ENCODE measurements at places on chromosomes 13 and 19.

DNA sequence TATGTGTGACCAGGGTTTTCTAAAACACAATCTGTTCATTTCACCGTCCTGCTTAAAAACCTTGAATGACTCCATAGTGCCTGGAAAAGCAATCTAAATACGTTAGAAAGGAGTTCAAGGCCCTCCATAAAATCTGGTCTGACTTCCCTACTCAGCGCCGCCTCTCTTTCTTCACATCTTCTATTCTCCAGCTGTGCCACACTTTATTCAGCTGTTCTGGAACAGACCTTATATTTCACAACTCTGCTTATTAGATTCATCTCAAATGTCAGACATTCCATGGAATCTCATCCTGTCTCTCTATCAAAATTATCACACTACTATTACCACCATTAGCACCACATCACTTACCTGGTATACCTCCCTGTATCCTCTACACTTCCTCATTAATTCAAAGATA lies 19.8 kb upstream of the SPART start:
- no peak for DNase-seq

DNA sequence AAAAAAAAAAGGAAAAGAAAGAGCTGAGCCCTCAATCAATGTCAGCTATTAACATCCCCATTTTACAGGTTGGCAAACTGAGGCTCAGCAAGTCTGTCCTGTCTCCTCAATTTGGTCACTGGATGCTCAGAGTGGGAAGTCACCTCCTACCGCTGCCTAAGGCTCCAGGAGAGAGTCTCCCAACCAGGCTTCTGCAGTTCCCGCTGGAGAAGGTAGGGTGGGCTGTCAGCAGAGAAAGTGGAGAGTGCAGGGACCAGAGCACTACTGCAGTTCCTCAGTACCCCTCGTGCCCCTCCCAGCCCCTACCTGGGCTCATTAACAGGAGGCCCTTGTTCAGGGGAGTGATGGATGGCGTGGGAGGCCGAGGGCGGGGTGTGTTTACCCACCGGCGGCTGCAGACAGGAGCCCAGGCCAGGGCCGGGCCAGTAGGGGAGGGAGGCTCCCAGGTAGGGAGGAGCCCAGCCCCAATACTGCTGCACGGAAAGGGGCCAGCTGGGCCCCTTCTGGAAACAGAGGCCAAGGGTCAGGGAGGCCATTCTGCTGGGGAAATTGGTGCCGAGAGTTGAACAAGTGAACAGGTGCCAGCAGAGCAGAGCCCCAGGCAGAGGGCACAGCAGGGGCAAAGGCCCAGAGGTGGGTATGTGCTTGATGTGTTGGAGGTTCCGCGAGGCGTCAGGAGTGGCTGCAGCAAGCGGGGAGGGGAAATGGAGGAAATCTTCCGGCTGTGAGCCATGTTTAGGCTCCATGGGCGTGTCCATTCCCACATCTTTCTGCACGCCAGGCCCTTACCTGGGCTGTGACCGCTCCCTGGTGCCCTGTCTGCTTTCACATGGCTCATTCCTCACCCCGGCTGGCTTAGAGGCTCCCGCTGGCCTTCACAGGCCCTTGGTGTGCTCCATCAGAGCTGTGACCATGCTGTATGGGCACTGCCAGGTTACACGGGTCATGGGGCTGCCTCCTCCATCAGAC lies 7.6 kb upstream of the COMP start:
- no peak for DNase-seq

DNA sequence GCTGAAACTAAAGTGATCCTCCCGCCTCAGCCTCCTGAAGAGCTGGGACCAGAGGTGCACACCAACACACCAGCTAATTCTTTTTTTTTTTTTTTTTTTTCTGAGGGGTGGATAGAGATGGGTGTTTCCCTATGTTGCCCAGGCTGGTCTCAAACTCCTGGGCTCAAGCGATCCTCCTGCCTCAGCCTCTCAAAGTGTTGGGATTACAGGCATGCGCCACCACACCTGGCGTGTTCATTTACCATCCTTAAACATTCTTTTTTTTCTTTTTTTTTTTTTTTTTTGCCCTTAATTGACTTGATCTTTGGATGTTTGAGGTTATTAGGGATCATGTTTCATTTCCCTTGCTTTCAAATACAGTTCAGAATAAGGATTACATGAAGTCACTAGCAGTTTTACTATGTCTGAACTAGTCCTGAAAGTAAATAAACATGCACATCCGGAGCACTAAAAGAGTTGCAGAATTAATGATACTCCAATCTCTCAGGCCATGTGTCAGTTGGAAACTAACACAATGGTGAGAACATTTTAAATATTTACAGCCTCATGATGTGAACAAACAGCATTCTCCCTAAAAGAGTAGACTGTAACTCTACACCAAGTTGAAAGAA lies 10.2 kb downstream of the UTP14C start:
- DNase-seq: no peak

DNA sequence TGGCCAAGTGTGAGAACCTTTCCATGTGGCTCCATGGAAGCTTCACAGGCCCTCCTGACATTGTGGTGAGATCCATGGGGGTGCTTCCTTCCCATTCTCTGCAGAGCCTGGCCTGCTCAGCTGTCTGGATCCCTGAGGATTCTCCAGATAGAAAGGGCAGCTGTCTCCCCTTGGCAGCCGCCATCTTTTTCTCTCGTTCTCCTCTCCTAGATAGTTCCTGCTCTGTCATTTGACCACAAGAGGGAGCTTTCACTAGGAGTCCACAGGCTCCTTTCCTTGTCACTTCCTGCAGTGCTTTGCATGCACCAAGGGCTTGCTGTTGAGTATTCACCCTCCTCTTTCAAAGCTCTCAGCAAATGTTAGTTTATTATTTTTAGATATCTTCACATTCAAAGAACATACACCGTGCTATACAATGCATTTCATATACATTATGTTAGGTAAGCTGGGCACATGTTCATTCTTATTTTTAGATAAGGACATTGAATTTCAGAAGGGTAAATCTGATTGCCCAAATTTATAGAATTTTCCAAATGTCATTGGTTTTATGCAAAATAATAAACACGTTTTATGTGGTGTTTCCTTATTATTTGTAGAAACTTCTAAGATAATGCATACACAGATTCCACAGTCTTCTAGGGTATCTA lies 133.2 kb downstream of the FRY start:
- peak; percentile 40 for DNase-seq

- DNase-seq: no peak
Observed at GRCh38 chr19:42242069-42242511, 312 bp downstream of the GSK3A start.

- peak; percentile 59 for DNase-seq
Observed at GRCh38 chr19:16778796-16779411, 50.3 kb upstream of the SIN3B start.

DNA sequence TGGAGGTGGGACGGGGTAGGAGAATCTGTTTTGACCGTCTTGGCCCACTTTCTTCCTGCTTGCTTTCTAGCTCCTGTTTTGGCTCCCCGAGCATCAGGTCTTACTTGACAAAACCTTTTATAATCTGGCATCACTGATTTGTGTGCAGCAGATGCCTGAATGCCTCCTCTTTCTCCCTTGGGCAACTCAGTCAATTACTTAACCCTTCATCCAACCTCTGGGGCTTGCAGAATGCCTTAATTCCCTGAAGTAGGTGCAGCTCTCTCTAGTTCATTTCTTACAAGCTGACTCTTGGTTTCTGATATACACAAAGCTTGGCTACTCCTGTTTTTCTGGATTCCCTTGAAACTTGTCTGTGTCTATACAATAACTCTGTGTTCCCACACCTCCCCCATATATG lies 5.7 kb upstream of the NUP58 start:
- no peak for DNase-seq

DNA sequence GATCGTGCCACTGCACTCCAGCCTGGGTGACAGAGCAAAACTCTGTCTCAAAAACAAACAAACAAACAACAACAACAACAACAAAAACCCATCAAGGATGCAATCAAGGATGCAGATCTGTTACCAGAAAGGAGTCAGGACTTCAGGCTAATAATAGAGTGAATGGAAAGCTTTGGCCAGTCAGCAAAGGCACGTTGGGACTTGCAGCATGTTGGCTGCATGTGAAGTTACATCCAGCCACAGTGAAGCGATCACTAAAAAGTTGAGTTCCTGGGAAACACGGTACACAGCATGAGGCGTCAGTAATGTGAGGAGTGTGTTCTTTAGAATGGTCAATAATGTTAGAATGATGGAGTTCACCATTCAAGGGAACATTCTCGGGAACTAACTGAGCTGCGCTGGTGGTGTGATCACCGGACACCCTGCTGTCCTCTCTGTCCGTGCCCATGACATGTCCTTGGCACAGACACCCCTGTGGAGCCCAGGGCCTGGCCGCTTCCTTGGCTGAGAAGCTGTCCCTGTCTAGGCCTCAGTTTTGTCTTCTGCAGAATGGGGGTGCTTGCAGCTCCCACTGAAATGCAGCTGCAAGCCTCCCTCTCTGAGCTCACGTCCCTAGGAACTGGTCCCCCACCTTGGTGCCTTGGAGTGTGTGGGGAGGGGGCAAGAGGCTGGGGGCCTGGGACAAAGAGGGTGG lies 2.3 kb upstream of the LGALS7B start:
- no peak for DNase-seq

- no peak for DNase-seq
Observed at GRCh38 chr19:41726493-41726892, 18.1 kb downstream of the CEACAM5 start.

DNA sequence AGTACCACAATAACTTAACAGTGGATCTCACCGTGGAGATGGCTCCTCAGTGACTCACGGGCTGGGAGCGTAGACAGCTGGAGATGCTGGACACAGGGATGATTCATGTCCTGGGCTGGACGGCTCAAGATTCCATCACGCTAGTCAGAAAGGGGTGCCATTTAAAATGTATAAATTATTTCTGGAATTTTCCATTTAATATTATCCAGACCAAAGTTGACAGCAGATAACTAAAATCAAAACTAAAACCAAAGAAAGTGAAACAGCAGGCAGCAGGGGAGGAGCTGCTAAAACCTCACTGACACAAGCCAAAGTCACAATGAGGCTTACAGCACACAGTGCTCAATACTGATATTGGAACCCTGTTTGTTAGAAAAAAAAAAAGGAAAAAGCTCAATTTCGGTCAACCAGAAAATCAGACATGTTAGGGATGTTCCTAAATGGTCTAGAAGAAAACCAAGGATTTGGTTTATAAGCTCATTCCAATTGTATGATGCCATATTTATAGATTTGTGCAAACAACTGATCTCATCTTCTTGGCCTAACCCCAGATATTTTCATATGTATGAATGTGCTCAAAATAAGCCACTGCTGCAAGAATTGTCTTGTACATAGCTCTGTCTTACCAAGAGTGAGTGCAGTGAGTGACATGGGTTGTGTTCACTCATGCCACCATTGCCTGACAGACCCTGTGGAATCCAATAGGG lies 111.8 kb downstream of the SACS start:
- no peak for DNase-seq

DNA sequence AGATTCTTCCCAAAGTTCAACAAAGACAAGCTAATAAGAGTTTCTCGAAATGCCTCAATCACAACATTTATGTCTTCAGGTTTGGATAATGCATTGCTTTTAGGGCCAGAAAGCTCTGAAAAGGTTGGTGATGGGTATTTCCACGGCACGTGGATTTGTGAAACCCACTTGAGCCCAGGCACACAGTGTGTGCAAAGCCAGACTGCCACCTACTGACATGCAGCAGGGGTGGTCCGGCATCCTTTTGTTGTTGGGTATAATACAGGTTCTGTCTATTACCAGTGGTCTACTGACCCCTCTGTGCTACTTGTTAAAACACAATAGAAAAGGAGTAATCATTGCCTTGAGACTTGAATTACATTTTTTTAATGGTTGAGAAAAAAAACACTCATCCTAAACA lies 225.6 kb downstream of the RAP2A start:
- peak; percentile 27 for DNase-seq

GRCh38 chr13:110705356-110705825 lies 525 bp downstream of the CARS2 start:
- DNase-seq: no peak

- DNase-seq: no peak
Observed at GRCh38 chr19:19602136-19602712, 16.3 kb downstream of the PBX4 start.

DNA sequence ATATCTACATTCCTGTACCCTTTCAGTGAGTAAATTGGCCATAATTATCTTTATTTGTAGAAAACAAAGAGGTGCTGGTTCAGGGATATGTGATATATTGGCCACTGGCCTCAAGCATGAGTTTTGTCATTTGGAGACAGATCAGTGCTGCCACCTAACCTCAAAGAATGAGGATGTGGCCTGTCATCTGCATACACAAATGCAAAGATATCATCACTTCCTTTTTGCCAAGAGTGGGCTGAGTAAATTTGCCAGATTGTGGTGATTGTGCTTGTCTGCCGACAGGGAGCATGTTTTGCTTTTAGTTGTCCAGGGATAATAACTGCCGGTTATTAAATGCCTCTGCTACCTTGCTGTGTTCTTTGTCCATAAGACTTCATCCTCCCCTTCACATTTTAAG lies 44.2 kb downstream of the WASF3 start:
- no peak for DNase-seq

DNA sequence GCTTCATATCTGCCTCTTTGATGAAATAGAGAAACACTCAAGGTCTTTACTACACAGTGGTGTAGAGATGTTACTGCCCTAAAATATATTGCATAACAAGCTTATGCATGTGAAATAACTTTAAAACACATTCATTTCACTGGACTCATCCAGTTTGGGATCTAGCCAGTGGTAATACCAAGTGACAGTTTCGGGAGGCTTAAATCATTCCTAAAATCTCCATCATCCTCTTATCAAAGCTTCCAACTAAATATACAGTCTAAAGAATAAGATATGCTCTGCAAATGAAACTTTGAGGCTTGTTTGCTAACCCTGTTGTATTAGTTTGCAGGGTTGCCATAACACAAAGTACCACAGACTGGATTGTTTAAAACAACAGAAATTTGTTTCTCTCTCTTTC lies 52.8 kb downstream of the THSD1 start:
- no peak for DNase-seq

DNA sequence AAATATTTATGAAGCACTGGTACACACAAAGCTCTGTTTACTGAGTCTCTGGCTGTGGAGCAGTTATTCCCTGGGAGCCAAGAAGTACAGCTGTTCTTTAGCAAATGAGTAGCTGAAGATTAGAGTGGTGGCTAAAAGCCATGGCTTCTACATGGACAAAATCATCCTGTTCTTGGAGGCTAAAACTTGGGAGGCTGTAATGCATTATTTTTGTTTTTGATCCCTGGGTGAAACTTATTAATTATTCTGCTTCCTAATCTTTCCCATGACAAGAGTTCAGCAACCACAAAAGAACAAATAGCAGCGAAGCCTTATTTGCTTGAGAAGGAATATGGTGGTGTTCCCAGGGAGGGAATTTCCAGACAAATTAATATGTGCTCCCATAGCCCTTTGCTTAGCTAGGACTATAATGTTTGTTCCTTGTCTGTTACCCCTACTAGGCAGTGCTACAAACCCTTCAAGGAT lies 109.5 kb downstream of the DCT start:
- no peak for DNase-seq

GRCh38 chr19:49363268-49364082 lies at the start of gene DKKL1:
Gene DKKL1 (plus strand): TSS chr19:49363877. CDS start chr19:49363999, 122 bp downstream.
- DNase-seq: peak; percentile 100

GRCh38 chr13:44337581-44337980 lies 36.0 kb upstream of the SERP2 start:
- DNase-seq: no peak

- no peak for DNase-seq
Observed at GRCh38 chr13:98707281-98707999, 45.0 kb downstream of the SLC15A1 start.
